ENCODE measurements at places on chromosomes 2 and 18.

GRCh38 chr18:74791501-74792194 lies 194.0 kb downstream of the ZNF407 start:
- DNase-seq, result no peak

GRCh38 chr18:1952486-1952885 lies 618.8 kb downstream of the METTL4 start:
- no peak for DNase-seq

GRCh38 chr2:109275120-109276012 lies 146.4 kb downstream of the SH3RF3 start:
- no peak for DNase-seq

DNA sequence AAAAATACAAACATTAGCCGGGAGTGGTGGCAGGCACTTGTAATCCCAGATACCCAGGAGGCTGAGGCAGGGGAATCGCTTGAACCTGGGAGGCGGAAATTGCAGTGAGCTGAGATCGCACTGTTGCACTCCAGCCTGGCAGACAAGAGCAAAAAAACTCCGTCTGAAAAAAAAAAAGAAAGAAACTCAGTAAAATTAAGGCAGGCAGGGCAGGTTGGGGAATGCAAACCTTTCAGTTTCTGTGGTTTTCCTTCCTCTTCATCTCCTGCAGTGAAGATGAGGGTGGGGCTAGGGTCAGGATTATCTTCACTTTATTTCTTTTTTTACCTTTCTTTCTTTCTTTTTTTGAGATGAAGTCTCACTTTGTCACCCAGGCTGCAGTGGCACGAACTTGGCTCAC lies 43.2 kb upstream of the PSME4 start:
- no peak for DNase-seq

DNA sequence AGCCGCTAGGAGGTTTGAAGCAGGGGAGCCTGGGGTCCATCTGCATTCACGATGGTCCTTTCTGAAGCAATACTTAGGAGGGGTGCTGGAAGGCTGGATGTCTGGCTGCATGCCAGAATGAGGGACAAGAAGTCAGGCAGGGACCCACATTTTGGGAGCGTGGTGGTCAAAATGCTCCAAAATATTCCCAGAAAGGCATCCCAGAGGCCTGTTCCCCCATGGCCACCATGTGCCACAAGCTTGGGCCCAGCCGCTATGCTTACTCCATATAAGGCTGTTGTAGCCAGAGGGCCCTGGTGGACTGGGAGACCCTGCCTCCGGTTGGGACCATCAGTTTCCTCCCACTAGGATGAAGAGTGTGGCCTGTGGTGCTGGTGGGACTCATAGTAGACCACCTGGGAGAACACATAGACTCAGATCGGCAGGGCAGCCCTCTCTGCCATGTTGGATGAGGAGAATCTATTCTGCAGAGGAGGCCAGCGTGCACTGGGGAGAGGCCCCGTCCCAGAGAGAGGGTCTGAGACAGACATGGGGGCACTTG lies 3.6 kb upstream of the PROM2 start:
- DNase-seq, result no peak

DNA sequence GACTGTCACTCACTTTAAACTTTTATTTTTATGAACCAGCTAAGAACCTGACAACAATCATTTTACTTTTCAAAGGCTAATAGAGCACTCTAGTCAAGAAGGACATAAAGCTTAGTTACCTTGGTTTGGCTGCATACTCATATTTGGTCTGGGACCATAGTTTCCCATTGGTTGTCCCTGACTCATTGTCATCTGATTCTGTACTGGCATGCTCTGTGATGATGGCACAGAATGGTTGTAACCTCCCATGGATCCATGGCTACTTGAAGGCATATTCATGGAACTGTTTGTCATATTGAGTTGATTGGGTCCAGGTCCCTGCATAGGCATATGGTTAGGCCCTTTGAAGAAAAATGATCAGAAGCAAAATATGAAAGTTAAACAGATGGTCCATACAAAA lies 37.9 kb downstream of the SS18 start:
- no peak for DNase-seq

DNA sequence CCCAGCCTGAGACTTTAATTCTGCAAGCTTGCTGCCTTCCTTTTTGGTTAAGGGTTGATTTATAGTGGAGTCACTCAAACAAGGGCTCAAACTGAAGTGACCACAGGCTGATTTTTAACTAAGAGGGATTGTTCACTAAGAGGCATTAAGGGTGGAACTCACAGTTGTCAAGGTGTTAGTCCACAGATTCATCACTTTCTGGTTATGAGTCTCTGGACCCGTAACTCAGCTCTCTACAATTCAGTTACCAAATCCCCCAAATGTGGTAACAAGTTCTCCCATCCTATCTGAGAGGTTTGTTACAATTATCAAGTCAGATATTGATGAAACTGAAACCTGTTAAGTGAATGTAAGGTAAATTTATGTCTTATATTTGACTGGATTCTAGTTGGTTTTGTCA lies 185.9 kb upstream of the KLHL14 start:
- no peak for DNase-seq

DNA sequence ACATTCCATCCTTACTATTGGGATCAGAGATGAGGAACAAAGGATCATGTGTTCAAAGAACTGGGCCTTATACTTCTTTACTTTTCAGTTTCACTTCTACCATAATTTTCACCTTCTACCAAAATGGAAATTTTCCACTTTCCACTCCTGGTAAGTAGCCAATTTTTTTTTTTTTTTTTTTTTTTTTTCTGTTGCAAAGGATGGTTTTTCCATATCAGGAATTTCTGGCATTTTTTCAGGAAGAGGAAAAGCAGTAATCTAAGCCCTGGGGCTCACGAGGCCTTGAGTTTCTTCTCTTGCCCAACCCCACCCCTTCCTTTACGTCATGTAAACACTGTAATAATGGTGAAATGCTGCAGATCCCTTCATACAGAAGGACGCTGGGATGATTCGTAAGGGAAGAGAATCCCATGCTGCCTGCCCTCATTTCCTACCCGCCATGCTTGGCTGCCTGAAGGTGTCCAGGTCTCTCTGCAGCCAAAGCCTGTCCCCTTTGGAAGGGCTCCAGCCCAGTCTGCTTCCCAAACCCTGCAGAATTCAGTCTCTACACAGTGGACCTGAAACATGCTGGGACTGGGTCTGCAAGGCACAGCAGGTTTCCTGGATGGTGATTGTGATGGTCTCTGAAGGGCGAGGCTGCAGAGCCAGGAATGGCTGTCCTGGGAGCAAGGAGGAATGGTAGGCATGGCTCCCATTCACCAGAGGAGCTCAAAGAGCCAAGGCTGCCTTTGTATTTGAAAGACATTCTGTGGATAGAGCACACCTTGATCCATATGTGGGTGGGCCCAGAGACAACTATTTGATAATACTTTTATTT lies 57.0 kb downstream of the EFR3B start:
- peak; percentile 59 for DNase-seq

- DNase-seq, result no peak
Measured at GRCh38 chr2:64212801-64213321, 68.6 kb upstream of the PELI1 start.

All from hindlimb muscle (tissue), 1 donor.